Epithelial cell of proximal tubule (primary cell): ENCODE measurements at places on chromosomes 1 and 21. TPM values are rescaled to one million over a fixed set of nuclear protein-coding genes. Genes with fewer than 3 reads are reported as not detected.

- no peak for DNase-seq
Observed at GRCh38 chr1:14794136-14794768, 195.8 kb downstream of the KAZN start.

DNA sequence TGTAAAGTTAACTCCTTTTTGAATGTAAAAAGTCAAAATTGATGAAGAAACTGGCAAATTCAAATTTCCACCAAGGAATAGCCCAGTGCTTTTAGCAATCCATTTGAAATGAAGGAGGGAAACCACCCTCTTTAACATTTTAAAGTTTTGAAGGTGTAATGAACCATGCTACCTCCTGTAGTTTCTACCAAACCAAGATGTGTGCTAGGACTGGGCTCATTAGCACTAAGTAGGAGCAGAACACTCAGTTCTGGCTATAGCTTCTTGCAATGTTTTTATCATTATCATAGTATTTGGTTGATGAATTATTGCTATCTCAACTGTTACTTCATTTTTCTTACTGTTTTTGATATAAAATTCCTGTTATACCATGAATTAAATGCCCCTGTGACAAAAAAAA, 319.2 kb upstream of the ZRANB2 start:
- DNase-seq = no peak

The ACKR1 gene
- total RNA-seq = not detected in 2 replicates

- DNase-seq = no peak
Observed at GRCh38 chr21:18743531-18743930, 339.9 kb upstream of the TMPRSS15 start.

The CITED4 gene
- total RNA-seq = 43.4 and 55.5 TPM in 2 replicates

- peak; percentile 33 for DNase-seq
Observed at GRCh38 chr1:107572674-107573211, 392.2 kb downstream of the VAV3 start.
